ENCODE measurements at places on chromosomes 12 and 14.

GRCh38 chr12:88391556-88391955 is 188.7 kb downstream of the KITLG start:
- DNase-seq: no peak

DNA sequence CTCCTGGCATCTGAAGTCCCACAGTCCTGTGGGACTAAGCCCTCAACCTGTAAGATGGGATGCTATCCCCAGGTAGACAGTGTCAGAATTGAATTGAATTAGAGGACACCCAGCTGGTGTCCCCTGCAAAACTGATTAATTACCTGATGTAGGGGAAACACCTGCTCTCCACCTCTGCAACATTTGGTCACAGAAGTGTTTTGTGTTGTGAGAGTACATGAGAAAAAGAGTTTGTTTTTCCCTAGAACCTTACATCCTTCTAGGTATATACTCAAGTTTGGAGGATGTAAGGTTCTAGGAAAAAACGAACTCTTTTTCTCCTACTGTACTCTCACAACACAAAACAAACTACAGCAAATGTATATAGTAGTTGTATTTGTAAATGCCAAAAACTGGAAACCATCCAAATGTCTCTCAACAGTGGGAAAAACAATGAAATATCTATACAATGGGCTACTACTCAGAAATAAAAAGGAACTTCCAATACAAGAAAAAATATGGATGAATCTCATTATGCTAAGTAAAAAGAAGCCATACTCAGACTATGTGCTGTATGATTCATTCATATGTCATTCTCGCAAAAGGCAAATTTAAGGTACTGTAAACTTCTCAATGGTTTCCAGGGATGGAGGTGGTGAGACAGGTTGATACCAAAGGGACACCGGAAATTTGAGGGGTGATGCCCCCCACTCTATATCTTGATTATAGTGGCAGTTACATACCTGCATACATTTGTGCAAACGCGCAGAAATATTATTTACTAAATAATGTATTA is 160.7 kb downstream of the MED13L start:
- DNase-seq: no peak

GRCh38 chr14:77485256-77485655 is 13.4 kb downstream of the ISM2 start:
- no peak for DNase-seq

DNA sequence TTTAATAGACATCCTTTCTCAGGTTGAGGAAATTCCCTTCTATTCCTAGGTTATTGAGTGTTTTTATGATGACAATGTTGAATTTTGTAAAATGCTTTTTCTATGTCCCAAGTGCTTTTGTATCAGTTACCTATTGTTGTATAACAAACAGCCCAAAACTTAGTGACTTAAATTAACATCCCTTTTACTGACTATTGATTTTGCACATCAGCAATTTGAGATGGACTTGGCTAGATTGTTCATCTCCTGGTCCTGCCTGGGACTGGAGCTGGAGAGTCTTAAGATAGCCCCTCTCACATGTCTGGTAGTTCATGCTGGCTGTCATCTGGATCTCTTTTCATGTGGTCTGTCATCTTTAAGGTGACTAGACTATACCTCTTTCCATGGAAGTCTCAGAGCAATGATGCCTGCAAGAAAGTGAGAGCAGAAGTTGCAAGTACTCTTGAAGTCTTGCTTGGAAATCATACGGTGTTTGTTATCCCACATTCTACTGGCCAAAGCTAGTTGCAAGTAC is 132.6 kb downstream of the RPAP3 start:
- DNase-seq: no peak

GRCh38 chr12:89538897-89539296 is 13.1 kb upstream of the POC1B start:
- DNase-seq: no peak

DNA sequence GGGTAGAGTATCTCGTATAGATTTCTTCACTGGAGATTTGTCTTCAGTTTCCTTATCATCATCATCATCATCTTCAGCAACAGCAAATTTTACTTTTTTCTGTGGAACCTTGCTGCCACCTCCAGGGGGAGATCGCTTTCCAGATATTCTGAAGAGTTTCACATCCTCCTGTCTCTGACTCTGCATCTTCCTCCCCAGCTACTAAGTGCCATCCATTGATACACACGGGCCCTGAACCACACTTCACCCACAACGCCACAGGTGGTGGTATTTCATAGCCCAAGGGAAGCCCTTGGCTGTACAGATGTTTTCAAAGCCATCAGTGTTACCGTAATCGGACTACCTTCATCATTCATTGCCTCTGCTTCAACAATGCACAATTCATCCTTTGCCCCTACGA is 82.2 kb downstream of the PPP2R5C start:
- DNase-seq: no peak

GRCh38 chr12:33818313-33818712 is 204.0 kb upstream of the ALG10 start:
- DNase-seq: no peak

- DNase-seq: no peak
Observed at GRCh38 chr14:88069677-88070076, 64.7 kb downstream of the GPR65 start.

GRCh38 chr12:2844786-2845185 is 10.0 kb upstream of the NRIP2 start:
- DNase-seq: no peak

DNA sequence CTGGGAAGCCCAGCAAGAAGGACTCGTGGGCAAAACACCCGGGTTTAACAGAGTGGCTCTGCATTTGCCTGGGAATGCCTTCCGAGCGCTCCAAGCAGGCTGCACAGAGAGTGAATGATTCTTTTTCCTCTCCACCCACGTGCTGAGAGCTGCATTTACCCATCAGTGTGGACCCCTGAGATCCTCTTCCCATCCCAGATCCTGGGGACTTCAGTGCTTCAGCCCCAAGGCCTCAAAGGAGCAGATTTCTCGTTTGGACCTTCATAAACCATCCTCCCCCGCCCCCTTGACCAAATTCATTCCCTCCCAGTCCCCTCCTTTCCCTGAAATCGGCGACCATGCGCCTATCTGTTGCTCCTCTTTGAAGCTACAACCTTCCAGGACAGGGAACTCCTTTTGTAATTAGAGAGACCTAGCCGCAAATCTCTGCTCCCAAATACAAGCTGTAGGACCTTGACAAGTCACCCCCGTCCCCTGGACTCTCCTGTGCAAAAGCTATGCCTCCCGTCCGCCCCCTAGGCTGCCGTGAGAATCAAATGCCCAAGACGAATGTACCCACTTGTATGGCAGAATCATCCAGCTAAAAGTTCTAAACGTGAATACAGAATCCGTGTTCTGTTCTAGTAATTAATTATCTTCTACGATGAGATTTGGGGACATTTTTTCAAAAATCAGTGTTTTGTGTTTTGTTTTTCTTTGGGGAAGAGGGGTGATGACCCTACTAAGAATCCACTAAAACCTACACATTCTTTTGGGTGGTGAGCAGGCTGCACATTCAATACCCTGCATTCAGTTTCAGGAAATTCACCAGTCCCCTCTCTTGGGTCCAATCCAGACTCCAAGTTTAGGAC is 8.8 kb downstream of the TBX5 start:
- DNase-seq: no peak

DNA sequence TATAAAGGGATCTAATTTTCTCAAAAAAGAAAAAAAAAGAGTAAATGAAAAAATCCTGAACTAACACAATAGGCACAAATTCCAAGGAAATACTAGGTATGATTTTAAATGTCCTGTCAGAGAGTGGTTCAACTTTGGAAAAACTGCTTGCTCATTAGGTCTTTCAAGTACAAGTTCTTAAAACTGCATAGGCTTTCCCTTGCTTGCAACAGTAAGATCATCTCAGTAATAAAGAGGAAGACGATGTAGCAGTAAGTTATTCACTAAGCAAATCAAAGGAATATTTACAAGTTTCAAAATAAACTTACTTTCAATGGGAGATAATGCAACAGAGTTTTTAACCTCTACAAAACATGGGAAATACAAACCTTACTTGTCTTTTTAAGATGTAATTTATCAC is 21.6 kb downstream of the CORO1C start:
- no peak for DNase-seq

DNA sequence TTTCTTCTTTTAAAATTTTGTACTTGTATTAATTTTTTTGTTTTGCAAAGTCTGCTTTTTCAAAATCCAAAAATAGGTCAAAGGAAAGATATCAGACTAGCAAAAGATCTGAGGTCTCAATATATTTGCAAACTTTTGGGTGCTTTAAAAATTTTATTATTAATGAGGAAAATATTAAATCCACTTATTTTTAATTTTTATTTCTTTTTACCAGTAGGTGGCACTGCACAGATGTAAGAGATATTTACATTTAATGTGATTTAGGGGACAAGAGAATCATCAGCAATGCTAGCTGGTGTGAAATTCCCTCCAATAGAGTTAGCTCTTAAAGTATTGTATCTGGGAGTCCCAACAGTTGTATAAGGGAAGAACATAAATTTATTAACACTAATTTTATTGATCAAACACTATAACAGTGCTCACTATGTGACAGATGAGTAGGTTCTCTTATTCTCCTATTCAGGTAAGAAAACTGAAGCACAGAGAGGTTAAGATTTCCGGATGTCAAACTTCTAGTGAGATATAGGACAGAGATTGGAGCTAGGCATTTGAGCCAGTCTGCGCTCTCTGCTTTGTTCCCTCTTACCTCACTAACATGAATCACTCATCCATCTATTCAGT is 30.5 kb downstream of the ALX1 start:
- no peak for DNase-seq

GRCh38 chr12:57983146-57983857 is 41.9 kb downstream of the ATP23 start:
- DNase-seq: no peak

- no peak for DNase-seq
Observed at GRCh38 chr14:92121207-92121669, 268 bp downstream of the NDUFB1 start.

All from stimulated activated CD8-positive, alpha-beta memory T cell treated with anti-CD3 and anti-CD28 coated beads, Interleukin-4, amount 100 ng/mL, for 24 hours (primary cell).